ENCODE measurements at places on chromosomes 4 and X.

DNA sequence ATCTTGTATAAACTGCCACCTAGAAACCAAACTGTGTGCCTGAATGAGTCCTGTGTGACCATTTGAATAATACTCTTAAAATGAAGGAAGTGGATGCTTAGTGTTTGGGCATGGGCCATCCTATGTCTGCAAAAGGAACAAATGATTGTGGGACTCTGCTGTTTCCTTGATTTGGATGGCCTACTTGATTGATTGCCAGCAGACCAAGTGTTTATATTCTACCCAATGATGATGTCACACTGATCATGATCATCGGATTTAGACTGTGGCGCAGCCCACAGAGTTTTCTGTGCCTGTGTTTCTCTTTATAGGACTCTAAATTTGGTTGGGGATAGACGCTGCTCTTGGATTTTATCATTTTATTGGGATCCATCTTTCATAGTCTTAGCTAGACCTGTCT, 4.4 kb downstream of the SEPTIN11 start:
- DNase-seq = no peak

- no peak for DNase-seq
These were observed 116.0 kb downstream of the CPEB2 start for GRCh38 chr4:15118292-15118691.

DNA sequence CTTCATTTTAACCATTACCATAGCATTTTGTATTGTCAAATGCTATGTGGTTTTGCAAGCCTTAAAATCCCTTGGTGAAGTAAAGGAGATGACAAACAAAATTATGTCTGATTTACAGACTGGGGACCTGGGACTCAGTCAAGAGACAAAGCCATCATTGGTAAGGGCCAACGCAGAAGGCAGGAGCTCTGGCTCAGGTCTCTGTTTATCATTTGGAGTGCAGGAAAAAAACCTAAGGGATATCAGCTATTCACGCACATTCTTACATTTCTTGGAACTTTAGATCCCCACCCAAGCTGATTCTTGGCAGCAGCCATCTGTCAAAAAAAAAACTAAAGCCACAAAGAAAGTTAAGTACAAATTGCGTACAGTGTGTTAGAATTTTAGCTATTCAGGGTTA, 731.9 kb downstream of the STPG2 start:
- no peak for DNase-seq

DNA sequence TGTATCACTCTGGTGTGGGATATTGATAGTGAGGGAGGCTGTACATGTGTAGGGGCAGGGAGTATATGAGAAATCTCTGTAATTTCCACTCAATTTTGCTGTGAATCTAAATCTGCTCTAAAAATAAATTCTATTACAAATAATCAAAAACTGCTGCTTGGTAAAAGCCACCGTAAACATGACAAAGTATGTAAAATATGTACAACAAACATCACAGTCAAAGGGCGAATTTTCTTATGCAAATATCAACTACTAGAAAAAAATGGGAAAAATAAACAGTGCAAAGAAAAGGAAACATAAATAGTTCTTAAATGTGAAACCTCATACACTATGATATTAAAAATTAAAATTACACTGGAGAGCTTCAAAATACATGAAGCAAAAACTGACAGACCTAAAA, 105.1 kb upstream of the DCLK2 start:
- DNase-seq = no peak

GRCh38 chrX:53674581-53674980, 11.9 kb downstream of the HUWE1 start:
- DNase-seq = no peak

- DNase-seq = no peak
These were observed 45.7 kb upstream of the AGA start for GRCh38 chr4:177487977-177488376.

GRCh38 chr4:8401665-8402064, 38.9 kb downstream of the ACOX3 start:
- no peak for DNase-seq

DNA sequence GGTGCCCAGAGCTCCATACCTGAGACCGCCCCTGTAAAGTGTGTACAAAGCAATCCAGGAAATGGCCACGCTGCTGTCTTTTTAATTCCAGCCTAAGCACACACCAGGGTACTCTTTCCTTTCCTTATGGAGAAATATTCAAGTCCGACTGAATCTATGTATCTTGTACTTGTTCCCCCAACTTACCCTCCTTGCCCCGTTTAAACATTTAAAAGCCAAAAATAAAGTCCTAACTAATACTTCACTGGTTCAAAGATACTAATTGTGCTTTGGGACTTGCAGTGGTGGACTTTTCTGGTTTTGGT, 731 bp upstream of the AMMECR1 start:
- DNase-seq = no peak

Measured in skeletal muscle cell (primary cell).